ENCODE measurements at places on chromosomes 2 and 18.

DNA sequence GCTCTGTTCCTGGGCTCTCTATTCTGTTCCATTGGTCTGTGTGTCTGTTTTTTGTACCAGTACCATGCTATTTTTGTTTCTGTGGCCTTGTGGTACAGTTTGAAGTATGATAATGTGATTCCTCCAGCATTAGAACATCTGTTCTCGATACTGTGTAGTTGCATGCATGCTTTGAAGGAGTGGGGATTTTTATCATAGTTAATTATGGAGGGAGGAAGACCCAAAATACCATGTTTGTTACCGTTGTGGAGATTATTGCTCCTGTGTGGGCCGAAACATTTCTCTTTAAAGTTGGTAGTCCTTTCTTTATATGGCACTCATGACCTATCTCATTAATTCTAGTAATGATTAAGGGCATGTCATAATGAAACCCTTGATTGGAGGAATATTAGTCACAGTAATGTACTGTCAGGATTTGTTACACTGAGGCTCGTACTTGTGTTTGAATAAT lies 87.6 kb downstream of the TTC27 start:
- no peak for DNase-seq

GRCh38 chr2:8477552-8478470 lies 204.0 kb upstream of the ID2 start:
- DNase-seq: no peak

DNA sequence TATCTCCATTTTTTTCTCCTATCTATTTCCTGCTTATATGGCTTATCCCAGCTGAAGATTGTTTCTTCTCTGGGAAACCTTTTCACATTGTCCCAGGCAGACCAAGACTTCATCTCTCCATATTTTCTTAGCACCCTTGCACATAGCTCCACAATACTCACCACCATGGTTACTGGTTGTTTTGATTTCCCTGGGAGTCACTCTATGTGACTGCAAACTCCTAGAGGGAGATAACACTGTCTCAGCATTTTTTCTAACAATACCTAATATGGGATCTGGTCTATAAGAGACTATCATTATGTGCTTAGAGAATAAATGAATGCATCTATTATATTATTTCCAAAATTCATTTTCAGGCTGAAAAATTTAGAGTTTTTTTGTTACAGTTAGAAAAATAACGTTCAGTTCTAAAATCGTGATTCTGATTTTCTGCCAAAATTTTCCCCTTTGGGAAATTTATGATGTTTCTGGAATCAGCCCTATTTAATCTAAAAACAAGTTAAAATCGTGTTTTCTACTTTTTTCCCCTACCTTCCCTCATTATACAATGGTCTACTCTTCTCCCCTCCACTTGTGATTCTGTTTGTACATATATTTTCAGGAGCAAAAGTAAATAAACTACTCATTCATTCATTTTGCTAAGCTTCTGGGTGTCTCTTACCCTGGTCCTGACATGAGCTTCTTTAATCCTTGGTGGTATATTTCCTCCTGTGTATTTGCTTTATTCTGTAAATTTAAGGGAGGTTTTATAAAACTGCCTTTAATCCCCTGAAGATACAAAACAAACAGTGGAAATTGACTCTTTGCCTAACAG lies 95.4 kb downstream of the HNMT start:
- DNase-seq: no peak

DNA sequence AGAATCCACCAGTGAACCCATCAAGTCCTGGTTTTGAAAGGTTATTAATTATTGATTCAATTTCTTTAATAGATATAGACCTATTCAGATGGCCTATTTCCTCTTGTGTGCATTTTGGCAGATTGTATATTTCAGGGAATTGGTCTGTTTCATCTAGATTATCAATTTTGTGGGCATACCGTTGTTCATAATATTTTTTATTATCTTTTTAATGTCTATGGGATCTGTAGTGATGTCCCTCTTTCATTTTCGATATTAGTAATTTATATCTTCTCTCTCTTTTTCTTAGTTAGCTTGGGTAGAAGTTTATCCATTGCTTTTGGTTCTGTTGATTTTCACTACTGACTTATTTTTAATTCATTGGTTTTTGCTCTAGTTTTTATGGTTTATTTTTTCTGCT lies 39.9 kb upstream of the TANC1 start:
- no peak for DNase-seq

DNA sequence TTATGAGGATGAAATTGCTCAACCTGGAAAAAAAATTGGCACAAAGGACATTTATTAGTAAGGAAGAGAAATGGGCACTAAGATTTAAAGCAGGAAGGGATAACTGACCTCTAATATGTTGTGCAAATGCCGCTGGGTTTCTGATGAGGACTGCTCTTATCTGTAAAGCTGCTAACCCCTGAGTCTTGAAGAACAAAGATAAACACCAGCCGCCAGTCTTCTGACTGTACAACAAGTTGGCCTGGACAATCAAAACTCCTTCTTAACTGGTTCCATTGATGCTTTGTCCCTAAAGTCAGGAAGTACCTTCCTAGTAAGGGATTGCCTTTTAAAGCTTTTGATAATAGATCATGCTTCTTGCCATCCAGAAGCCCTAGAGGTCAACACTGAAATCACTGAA lies 301.8 kb downstream of the TRIB2 start:
- no peak for DNase-seq

DNA sequence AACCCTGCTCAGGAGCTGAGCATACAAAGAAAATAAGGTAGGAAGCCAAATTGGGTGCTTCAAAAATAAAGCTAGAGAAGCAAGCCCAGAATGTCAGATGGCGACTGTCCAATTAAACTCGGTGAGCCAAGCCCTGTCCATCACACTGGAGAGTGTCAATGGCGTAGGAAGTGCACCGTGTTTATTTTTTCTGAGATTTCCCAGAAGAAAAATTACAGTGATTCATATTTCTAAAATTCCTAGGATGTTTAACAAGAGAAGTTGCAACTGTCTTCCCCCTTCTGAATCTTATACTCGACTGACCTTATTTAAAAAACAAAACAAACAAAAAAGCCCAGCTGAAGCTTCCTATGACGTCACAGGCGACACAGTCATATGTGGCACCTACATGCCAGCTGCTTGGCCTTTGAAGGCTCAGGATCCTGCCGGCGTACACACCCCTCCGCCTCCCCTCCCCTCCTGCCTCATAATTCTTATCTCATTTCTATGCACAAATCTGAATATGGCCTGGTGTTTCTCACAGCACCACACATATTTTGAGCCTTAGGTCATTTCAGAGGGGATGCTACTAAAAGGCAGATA lies 60.8 kb downstream of the MBP start:
- DNase-seq: no peak
